ENCODE measurements at places on chromosomes 11 and 22. TPM values are rescaled to one million over a fixed set of nuclear protein-coding genes. Genes with fewer than 3 reads are reported as not detected.

HEPHL1 gene
- not detected for total RNA-seq

TEX54 gene
- total RNA-seq = not detected

VSIG10L2 gene
- total RNA-seq = not detected

ANO5 gene
- 4.2 TPM for total RNA-seq

CD6 gene
- 0.98 TPM for total RNA-seq

DNA sequence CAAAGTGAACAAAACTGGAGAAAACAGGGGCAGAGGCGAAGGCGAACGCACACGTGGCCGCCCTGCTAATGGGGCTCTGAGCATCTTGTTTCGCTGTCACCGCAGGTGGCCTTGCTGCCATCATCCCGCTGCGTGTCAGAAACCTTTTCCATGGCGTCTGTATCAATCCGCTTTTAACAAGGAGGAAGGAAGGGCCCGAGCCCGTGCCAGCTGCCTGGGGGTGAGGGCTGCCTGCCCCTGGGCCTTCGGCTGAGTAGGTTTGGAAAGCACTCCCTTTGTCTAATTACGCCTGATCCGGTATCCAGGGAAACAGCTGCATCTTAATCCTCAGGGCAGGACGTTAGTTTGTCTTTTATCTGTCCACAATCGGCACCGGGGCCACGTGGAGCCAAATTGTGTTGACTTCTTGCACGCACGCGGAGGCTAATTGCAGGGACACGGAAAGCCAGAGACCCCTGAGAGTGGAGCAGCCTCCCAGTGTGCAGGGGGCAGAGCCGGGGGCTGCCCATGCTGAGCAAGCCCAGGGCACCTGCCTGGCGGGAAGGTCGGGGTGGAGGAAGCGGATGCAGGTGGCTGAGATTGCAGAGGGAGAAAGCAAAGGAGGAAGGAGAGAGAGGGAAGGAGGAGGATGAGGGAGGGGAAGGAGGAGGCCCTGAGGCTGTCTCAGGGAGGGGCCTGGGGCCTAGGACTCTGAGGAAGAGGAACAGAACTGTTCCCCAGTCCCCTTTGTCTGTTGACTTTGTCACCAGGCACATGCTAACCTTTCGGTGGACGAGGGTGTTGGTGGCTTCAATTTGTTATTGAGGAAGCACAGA lies 19.2 kb upstream of the TH start:
- no peak overlapping the region for H3K27ac ChIP-seq
- no peaks in the 10 kb centered on the region for H3K27me3 ChIP-seq
- no peak for DNase-seq
- H3K36me3 ChIP-seq = no peaks in the 10 kb centered on the region
- H3K4me3 ChIP-seq = no peak overlapping the region

- no peaks in the 10 kb centered on the region for H3K36me3 ChIP-seq
- no peak overlapping the region for H3K27ac ChIP-seq
- H3K4me3 ChIP-seq = no peak overlapping the region
- no peaks in the 10 kb centered on the region for H3K27me3 ChIP-seq
These were observed 136.2 kb downstream of the OSBP2 start for GRCh38 chr22:30830907-30831306.

DNA sequence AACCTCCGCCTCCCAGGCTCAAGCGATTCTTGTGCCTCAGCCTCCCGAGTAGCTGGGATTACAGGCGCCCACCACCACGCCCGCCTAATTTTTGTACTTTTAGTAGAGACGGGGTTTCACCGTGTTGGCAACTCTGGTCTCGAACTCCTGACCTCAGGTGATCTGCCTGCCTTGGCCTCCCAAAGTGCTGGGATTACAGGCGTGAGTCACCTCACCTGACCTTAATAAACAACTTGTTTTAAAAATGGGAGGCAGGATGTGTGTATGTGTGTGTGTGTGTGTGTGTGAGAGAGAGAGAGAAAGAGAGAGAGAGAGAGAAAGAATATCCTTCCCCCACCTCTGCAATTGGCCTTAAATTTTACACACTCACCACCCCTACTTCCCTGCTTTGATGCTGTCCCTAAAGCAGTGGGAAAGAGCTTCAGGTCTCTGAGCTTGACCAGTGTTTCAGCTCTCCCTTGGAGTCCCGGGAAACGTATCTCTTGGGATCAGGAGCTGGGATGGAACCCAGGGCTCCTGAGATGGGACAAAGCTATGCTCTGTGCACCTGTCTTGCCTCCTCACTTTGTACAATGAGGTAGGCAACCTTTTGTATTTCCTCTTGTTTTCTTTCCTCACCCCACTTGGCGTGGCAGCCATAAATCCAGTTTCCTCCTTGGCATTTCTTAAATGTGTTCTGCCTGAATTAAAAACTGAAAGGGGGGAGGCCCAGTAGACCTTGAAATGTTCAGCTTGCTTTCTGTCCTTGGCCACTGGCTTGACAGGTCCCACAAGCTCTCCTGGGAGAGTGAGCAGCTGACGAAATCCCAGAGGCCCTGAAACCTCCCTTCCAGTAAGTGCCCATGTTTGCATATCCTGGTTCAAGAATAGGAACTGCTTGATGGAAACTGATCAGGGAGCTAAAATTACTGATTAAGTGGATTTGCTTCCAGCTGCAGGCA lies 17.8 kb upstream of the XBP1 start:
- H3K4me1 ChIP-seq = peaks cover 2% of the 10 kb centered on the region
- peak; percentile 81 for DNase-seq
- peak overlapping the region; percentile 91 for H3K27ac ChIP-seq
- no peak overlapping the region for H3K4me3 ChIP-seq
- H3K27me3 ChIP-seq = no peaks in the 10 kb centered on the region

DNA sequence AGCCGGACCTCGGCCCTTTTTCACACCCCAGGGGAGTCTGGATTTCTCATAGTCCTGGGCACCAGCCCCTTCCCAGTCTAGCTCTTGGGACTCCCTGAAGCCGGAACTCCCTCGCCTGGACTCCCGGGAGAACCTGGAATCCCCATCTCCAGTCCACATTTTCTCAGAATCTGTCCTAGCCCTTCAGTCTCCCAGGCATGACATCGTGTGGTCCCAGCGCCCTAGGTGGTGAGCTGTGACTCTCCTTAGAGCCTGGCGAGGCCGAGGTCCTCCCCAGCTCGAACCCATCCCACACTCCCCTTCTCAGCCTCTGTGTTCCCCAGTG lies 673 bp upstream of the DUSP18 start:
- no peaks in the 10 kb centered on the region for H3K27me3 ChIP-seq
- peak overlapping the region; percentile 95 for H3K4me3 ChIP-seq
- no peaks in the 10 kb centered on the region for H3K36me3 ChIP-seq
- no peaks in the 10 kb centered on the region for H3K4me1 ChIP-seq
- H3K27ac ChIP-seq = peak overlapping the region; percentile 88

DNA sequence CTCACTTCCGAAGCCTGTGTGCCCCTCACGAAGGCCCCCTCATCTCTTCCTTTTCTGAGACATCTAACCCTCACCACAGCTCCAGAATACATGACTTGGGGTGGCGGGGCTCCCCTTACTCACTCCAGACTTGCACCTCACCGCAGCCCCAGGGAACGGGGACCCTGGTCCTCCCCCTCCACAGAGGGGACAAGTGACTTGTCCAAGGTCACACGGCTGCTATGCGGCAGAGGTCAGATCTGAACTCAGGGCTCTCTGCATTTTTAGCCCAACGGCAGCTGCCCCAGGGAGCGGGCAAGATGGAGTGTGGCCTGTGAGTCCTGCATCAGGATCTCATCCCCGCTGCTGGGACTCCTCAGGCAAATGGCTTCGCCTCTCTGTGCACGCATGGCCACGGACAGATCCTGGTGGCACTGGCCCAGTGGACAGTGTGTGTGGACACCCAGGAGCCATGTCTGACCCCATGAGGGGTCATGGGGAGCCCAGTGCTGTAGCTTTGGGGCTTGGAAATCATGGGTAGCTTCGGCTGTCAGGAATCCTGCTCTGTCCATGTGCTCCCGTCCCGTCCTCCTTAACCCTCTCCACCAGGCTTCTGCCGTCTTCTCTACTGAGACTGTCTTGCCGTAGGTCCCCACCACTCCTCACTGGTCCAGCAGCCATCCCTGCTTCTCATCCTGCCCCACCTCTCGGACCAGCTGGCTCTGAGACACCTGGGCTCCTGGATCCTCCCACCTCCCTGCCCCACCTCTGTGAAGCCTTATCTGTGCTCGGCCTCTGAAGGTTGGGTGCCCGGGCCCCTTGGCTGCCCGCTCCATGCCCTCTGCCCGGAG lies 48.0 kb upstream of the CARS1 start:
- H3K27me3 ChIP-seq = no peaks in the 10 kb centered on the region
- H3K36me3 ChIP-seq = no peaks in the 10 kb centered on the region
- no peak overlapping the region for H3K4me3 ChIP-seq
- DNase-seq = no peak
- no peak overlapping the region for H3K27ac ChIP-seq

GRCh38 chr22:32751065-32751767 lies 50.3 kb upstream of the TIMP3 start:
- DNase-seq = no peak
- no peaks in the 10 kb centered on the region for H3K27me3 ChIP-seq
- H3K36me3 ChIP-seq = no peaks in the 10 kb centered on the region

- DNase-seq = no peak
- no peaks in the 10 kb centered on the region for H3K36me3 ChIP-seq
- H3K4me1 ChIP-seq = no peaks in the 10 kb centered on the region
- no peak overlapping the region for H3K27ac ChIP-seq
- H3K27me3 ChIP-seq = no peaks in the 10 kb centered on the region
These were observed 47.0 kb downstream of the CDPF1 start for GRCh38 chr22:46202897-46203600.

DNA sequence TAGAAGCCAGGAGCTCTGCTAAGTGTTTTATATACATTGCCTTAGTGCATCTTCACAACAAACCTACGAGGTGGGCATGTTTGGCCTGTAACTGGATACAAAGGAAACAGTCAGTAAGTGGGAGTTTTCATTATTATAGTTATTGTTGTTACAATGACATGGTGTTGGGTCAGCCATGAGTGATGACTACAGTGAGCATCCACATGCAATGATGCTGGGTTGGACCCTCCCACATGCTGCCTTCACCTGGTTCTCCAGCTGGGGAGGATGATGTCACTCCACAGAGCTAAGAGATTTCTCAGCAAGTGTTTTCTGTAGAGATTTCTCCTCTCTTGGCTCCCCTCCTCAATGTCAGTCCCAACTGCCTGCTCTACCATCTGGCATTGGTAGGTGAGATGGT lies 59.3 kb downstream of the EHF start:
- no peaks in the 10 kb centered on the region for H3K27me3 ChIP-seq
- H3K4me1 ChIP-seq = no peaks in the 10 kb centered on the region
- H3K27ac ChIP-seq = no peak overlapping the region
- H3K4me3 ChIP-seq = no peak overlapping the region
- no peaks in the 10 kb centered on the region for H3K36me3 ChIP-seq

GRCh38 chr11:32034680-32035079 lies 56.2 kb upstream of the RCN1 start:
- no peaks in the 10 kb centered on the region for H3K36me3 ChIP-seq
- H3K27ac ChIP-seq = no peak overlapping the region
- no peaks in the 10 kb centered on the region for H3K27me3 ChIP-seq
- H3K4me3 ChIP-seq = no peak overlapping the region
- H3K4me1 ChIP-seq = no peaks in the 10 kb centered on the region

DNA sequence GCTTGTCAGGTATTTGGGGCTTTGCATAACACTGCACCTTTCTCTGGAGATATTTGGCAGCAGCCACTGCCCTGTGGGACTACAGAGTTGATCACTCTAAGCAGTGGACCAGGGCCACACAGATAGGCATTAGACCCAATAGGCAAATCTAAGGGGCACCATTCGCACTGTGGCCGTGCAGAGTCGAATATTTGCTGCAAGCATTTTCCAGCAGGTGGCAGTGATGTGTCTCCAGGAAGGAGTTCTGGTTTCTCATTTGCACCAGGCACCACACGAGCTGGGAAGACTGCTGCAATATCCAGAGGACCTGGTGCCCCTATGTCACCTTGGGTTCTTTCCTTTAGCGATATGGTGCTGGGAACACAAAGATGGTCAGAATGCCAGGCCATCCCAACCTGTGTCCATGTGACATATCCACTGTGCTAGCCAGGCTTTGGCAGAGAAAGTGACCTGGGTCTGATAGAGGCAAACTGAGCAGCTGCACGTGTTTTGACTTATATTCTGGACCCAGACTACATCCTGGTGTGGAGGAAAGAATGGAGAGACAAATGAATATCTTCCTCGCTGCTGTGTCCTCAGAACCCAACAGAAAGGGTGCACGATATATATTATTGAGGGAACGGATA lies 318.7 kb downstream of the BUD13 start:
- no peaks in the 10 kb centered on the region for H3K4me1 ChIP-seq
- peak; percentile 19 for DNase-seq
- H3K4me3 ChIP-seq = no peak overlapping the region

DNA sequence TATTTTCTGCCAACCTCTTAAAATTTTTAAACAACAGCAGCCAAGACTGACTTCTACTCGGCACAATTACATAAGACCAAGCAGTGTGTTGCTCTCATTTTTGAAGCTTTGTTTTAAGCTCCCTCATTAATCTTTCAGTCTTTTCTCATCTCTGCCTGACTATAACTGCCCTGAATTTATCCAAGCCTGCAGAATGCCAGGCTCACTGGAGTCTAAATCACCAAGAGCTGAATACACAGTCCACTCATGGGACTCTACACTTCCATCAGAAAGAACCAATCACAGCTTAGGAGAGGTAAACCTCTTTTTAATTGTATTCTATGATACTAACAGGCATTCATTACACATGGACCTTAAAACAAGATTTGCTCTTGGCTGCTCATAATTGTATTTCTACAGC lies 178.7 kb downstream of the CADM1 start:
- DNase-seq = no peak
- H3K36me3 ChIP-seq = no peaks in the 10 kb centered on the region
- H3K27ac ChIP-seq = no peak overlapping the region
- H3K4me1 ChIP-seq = no peaks in the 10 kb centered on the region

GRCh38 chr11:113675565-113675964 lies 30.5 kb downstream of the TMPRSS5 start:
- no peaks in the 10 kb centered on the region for H3K27me3 ChIP-seq
- no peak overlapping the region for H3K4me3 ChIP-seq
- H3K4me1 ChIP-seq = no peaks in the 10 kb centered on the region
- no peak for DNase-seq

GRCh38 chr11:59394186-59394585 lies 32.0 kb downstream of the OR5A2 start:
- DNase-seq = no peak
- no peaks in the 10 kb centered on the region for H3K4me1 ChIP-seq
- H3K4me3 ChIP-seq = no peak overlapping the region
- no peak overlapping the region for H3K27ac ChIP-seq
- H3K27me3 ChIP-seq = no peaks in the 10 kb centered on the region

DNA sequence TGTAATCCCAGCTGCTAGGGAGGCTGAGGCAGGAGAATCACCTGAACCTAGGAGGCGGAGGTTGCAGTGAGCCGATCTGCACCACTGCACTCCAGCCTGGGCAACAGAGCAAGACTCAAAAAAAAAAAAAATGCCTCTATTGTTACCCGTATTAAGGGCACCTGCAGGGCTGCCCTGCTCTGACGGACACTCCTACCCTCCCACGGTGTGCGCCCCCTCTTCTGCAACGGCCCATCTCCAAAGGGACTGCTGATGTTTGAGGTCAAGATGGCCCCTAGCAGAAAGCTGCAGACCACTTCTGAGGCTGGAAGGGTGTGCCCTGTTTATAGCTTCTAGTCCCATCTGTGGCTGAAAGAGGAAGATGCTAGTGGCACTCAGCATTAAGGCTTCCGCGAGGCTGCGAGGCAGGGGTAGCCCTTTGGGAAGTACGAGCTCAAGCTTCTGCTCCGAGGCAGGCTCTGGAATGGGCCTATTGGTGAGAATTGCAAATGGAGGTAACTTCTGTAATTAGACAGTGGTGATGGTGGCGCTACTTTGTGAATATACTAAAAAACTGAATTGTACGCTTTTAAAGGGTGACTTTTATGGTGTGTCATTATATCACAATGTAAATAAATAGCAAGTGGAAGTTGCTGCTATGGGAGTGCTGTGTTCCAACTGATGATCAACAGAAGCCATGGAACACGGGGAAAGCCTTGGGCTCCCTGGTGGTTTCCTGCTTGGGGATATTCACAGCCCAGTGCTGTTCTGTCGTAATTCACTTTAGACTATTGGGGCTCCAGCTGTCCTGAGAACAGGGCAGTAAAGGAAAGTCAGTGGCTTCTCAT lies 24.3 kb downstream of the ARFGAP2 start:
- no peak for DNase-seq
- no peak overlapping the region for H3K4me3 ChIP-seq
- H3K27ac ChIP-seq = no peak overlapping the region
- H3K36me3 ChIP-seq = no peaks in the 10 kb centered on the region

Data from breast epithelium (tissue), 4 donors.